ENCODE measurements at places on chromosomes 4 and X.

DNA sequence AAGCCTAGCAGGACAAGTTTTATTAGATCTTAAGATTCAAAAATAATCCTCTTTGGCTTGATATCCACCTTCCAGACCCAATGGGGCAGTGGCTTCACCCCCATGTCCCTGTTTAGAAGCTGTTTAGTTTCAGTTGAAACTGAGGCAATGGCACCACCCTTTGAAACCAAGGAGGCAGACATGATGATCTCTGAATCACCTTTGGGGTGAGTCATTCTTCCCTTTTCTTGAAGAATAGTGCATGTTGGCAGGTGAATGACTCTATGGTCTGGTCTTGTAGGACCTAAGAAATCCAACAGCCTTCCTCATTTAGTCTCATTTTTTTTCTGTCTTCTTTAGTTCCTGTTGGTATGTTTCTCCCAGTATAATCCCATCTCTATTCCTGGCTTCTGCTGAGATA lies 29.5 kb upstream of the BMP15 start:
- no peak for DNase-seq

GRCh38 chrX:50075630-50076339 lies 125.0 kb downstream of the AKAP4 start:
- no peak for DNase-seq

DNA sequence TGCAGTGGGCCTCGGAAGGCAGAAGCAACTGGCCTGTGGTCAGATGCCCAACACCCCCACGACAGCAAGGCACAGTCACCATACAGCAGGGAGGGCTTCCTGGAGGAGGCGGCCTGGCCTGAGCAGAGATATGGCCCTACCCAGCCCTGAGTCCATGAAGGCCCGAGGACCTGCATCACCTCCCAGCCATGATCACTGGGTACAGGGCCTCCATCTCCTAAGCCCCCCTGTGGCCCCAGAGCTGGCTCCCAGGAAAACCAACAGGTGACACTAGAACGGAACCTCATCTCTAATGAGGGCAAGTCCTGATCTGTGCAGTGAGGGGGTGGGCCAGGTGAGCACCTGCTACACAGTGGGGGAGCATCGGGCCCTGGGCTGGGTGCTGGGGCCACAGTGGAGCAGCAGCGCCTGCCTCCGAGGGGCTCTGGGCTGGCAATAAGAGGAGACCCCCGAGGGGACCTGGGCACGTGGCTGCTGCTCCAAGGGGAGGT lies 26.2 kb upstream of the MXD4 start:
- no peak for DNase-seq

GRCh38 chr4:180156684-180157083 lies 2086.5 kb upstream of the TENM3 start:
- DNase-seq = no peak

GRCh38 chr4:142817442-142817841 lies 28.7 kb downstream of the INPP4B start:
- peak; percentile 77 for DNase-seq

DNA sequence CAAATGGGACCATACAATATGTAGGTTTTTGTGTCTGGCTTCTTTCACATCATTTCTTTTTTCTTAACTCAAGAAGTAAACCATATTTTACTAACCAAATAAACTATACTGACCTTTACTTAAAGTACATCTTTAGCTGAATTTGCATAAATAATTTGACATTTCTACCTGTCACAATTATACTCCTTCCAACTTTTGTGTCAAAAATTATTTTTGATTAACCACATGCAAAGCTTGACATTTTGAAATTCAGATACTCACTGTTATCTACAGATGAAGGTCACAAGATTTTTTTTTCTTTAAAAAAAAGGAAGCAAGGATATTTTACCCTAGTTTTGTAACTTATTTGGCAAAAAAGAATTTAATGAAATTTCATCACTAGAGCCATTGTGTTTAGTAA lies 12.0 kb upstream of the RAB9A start:
- no peak for DNase-seq

DNA sequence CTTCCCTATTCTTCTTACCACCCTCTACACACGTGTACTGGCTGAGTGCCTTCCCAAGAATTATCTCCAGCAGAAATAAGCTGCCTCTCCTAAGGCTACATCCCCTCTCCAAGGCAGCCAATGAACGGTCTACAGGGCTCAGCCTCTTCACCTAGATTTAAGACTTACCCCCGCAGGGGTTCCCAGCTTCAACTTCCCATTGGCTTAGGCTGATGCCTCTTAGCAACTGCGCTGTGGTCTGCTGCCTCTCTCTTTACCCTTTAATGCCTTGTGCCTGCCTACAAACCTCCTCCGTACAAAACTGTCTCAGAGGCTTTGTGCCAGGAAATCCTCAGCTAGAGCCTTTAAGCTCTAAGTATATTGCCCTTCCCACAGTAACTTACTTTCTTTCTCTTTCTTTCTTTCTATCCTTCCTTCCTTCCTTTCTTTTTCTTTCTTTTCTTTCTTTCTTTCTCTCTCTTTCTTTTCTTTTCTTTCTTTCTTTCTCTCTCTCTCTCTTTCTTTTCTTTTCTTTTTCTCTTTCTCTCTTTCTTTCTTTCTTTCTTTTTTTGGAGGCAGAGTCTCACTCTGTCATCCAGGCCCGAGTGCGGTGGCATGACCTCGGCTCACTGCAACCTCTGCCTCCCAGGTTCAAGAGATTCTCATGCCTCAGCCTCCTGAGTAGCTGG lies 15.1 kb upstream of the PIGA start:
- DNase-seq = no peak

- DNase-seq = no peak
These were observed 176.1 kb upstream of the HS3ST1 start for GRCh38 chr4:11604821-11605220.

- no peak for DNase-seq
These were observed 72.9 kb downstream of the AMMECR1 start for GRCh38 chrX:110245011-110245410.

GRCh38 chr4:81606801-81607501 lies 135.2 kb upstream of the RASGEF1B start:
- no peak for DNase-seq

DNA sequence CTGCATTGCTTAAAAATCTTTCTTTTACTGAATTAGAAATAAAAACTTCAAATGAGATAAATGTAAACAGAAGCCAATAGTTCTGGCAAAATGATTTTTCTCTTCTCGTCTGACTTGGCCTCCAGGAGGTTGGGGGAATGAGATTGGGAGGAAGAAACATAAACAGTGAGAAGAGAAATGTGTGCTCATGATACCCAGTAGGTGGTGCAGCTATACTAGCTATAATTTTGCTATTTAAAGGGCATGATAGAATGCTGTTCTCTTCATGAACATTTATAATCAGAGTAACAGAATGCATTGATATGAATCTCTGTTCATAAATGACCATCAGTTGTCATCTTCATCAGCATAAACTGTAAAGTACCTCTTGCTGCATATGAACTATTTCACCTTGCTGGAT lies 85.5 kb downstream of the TACR3 start:
- DNase-seq = no peak

- DNase-seq = peak; percentile 3
These were observed 89.6 kb upstream of the PRPS2 start for GRCh38 chrX:12701628-12702027.

- DNase-seq = peak; percentile 18
These were observed 28.3 kb downstream of the FGFRL1 start for GRCh38 chr4:1039493-1040343.

DNA sequence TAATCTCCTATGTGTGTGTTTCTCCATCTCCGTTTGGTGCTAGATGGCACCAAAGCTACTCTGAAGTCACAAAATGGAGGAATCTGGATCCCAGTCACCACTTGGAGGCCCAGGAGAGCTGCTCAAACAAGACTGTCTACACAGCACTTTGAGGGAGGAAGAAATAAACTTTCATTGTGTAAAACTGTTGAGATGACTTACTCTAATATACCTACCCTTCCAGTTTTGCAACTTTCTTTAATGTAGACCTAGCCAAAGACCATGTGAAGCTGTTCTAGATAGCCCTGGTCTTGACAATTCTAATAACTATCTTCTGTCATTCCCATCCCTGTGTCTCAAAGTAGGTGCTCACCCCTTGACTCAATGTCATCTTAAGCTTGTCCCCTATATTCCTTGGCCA lies 52.8 kb upstream of the TAB3 start:
- DNase-seq = no peak

GRCh38 chr4:112436987-112437386 lies 79.0 kb downstream of the NEUROG2 start:
- DNase-seq = no peak

DNA sequence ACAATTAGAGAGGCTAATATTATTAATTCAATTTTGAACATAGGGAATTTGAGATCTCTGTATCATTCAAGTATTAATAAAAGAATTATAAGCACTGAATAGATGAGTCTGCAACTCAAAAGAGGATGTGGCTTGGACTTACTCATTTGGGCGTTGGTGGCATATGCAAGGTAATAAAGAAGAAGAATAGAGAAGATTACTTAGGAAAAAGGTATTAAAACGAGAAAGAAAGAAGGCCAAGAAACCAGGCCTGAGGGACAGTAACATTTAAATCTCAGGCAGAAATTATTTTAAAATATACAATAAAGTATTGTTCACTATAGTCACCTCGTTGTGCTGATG lies 383.0 kb upstream of the INTU start:
- DNase-seq = no peak

GRCh38 chrX:110003167-110004156 lies 548 bp downstream of the TMEM164 start:
- DNase-seq = no peak

- no peak for DNase-seq
These were observed 320.1 kb upstream of the PPARGC1A start for GRCh38 chr4:24209906-24210305.

Data from amniotic stem cell (primary cell).